Non-pigmented ciliary epithelial cell (primary cell): ENCODE measurements at places on chromosomes 1 and 21.

GRCh38 chr1:39088658-39089057 lies 62.5 kb downstream of the NDUFS5 start:
- no peak for DNase-seq

DNA sequence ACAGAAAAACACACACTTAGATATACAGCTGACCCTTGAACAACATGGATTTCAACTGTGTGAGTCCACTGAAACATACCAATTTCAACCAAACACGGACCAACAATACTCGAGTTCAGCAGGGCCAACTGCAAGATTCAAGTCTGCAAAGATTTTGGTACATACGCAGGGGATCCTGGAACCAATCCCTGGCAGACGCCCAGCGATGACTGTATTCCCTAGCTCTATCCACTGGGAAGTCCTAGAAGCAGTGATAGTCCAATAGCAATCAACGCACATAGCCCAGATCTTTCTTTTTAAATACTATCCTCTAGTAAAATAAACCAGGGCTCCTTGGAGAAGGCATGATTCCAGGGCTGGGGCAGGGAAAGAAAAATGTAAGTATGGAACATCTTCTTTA lies 9.0 kb downstream of the DDX59 start:
- no peak for DNase-seq

DNA sequence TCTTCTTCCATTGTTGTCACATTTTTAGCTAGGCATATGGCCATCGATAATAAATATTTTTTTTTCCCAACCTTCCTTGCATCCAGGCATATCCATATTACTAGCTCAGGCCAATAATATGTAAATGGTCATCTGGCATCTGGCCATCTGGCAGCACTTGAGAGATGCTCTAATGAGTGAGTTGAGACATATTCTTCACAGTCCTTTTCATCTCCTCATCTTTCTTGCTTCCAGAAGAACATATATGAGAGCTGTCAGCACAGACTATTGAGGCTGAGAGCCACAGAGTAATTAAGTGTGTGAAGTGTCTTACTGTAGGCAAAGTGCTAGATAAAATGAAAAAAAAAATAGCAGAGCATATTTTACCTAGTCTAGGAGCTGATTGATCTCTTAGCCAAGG lies 628.4 kb upstream of the TMPRSS15 start:
- DNase-seq: no peak

- no peak for DNase-seq
Measured at GRCh38 chr1:204350857-204351573, 8.7 kb downstream of the PLEKHA6 start.

- DNase-seq: no peak
Measured at GRCh38 chr21:16454399-16454798, 724.6 kb downstream of the USP25 start.
